Activated CD4-positive, alpha-beta memory T cell treated with anti-CD3 and anti-CD28 coated beads for 36 hours (primary cell): ENCODE measurements at places on chromosomes 2 and 18. TPM values are rescaled to one million over a fixed set of nuclear protein-coding genes. Genes with fewer than 3 reads are reported as not detected.

RFTN2 gene
- not detected for total RNA-seq

DNA sequence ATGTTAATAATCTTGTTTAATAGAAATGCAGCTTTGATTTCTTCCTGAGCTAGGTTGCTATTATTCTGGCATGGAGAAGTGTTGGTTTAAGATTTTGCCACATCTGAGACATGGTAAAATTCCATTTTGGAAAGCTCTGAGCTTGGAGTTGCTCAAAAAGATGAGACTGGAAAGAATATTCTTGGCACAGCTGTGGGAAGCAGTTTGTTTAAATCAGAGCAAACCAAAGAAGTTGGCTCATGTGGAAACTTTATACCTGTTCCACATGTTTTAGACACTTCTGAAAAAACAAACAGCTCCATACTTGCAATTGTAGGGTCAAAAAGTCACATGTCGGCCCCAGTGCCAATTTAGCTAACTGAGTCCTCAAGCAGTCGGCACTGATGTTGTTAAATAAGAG lies 116.6 kb downstream of the SLC4A3 start:
- DNase-seq: no peak

DNA sequence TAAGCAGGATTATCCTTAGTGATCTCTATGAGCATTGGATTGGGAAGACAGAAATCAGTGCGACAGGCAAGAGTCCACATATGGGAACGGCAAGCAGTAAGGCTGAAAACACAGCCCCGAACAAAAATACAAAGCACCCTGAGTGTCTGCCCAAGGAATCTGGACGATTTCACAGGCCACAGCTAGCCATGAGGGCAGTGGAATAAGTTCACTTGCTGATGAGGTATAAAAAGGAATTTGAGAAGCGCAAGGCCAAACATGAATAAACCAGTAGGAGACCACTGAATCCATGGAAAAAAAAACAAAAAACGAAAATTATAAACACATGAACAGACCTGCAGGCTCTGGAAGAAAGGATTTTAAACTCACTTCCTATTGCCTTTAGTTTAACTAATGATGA lies 24.3 kb downstream of the WDSUB1 start:
- no peak for DNase-seq

MATN3 gene
- not detected for total RNA-seq

DNA sequence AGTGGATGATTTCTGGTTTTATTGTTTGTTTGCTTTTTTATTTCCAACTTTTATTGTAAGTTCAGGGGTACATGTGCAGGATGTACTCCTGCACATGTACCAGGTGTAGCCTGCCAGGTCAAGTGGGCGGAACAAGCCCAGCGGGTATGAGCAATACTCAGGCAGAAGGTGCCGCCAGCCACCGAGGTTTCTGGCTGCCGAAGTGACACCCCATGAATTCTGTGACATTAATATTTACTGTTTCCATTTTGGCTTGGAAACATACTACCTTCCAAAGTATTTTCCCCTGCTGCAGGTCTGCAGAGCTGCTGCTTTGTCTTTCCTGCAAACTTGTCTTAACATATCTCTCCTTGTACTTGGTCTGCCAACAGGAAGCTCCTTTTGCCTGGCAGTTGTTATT lies 78.5 kb downstream of the PTPN4 start:
- DNase-seq: peak; percentile 11

DNA sequence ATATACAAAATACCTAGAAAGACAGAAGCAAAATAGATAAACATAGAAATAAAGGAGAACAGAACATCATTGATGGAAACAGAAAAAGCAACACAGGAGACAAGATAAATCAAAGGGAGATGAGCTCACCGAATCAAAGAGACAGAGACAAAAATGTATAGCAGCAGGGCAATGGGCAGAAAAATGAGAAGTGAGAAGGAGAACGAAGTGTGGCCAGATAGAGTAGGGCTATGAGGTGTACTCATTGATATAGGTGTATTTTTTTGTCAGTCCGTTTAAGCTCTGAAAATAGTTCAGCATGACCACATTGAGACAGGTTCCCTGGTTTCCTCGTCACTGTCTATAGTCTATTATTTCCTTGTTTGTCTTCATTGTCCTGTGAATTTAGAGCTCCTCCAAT lies 55.1 kb downstream of the SP100 start:
- DNase-seq: no peak

DNA sequence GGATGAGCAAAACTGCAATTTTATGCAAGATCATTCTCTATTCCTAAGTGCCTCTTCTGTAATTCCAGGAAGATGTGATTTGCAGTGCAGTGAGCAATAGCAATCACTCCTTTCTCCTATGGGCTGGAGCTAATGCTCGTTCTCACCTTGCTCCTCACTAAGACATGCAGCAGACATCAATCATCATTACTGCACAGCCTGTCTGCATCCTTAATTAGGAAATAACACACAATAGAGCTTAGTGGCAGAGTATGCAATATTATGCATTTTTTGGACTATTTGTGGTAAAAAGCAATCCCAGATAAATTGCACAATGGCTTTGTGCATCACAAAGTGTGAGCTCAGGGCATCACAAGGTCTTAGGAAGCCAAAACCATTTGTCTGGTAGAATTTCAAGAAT lies 32.6 kb upstream of the RAPH1 start:
- no peak for DNase-seq

DNA sequence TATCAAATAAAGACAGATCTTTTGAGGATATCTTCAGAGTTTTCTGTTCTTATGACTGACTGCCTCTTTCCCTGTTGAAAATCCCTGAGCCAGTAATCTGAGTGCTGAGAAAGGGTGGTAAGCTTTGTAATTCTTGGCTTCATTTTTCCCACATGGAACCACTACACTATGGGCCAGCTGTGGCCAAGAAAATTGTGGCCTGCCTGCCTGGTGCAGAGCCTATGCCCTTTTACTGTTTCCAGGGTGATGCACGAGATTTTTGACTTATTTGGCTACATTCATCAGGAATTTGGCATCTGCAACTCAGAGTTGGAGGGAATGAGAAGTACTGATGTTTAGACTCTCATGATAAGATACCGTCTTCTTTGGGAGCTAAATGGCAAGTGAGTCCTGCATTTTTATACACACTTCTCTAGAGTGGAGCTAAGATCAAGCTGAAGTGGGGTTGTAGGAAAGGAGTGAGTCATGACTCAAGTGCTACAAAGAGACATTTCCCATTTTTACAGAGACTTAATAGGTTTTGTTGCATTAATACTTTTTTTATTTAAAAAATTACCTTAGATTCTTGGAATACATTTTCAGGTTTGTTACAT lies 328.2 kb upstream of the CDH7 start:
- no peak for DNase-seq

- DNase-seq: no peak
Measured at GRCh38 chr2:36708041-36708741, 11.7 kb downstream of the VIT start.

- DNase-seq: no peak
Measured at GRCh38 chr2:213281156-213281555, 3.1 kb upstream of the SPAG16 start.

DNA sequence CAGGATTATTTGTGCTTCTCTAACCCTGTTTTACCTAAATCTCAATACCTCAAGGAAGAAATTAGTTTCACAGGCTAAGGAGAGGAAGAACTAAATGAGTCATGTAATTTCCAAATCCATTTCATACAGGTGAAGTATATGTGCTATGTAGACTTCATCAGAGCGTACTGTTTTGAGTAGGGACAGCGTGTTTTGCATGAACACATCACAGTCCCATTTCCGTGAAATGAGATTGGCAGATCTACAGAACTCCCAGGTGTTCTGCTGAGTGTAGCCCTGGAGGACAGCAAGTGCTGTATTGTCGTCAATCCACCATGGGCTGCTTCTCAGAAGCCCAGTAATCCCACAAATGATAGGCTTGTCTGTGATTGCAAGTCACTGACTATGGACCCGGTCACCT lies 97.7 kb downstream of the XRCC5 start:
- peak; percentile 55 for DNase-seq

DNA sequence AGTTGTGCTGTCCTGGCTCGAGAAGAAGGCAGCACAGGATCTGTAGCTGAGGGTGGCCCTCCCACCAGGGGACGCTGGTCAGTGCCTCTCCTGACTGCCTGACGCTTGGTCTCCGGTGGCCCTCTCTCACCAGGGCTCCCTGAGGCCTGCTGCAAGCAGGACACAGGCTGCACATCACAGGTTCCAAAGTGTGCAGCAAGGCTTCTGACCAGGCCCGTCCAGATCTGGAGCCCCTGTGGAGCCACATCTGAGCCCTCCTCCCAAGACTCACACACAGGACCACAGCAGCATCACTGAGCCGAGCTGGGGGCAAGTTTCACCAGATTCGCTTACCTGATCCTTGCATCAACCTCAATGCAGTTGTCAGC lies 12.1 kb downstream of the AMER3 start:
- DNase-seq: no peak

DNA sequence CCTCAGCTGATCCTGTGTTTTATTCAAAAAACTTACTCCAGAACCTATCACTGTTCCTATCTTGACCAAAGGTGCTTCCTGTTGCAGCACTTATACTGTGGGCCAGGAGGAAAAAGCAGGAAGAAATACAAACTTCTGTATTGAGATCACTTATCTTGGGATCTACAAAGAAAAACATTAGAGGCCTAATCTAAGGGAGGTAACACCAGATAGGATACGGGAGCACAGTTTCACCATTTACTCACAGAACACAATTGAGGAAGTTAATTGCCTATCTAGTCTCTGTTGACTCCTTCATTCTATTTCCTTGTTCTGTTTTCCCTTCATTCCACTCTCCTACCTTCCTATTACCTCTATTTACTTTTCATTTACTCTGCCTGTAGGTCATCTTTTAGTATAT lies 287.2 kb upstream of the LINC00305 start:
- no peak for DNase-seq

DNA sequence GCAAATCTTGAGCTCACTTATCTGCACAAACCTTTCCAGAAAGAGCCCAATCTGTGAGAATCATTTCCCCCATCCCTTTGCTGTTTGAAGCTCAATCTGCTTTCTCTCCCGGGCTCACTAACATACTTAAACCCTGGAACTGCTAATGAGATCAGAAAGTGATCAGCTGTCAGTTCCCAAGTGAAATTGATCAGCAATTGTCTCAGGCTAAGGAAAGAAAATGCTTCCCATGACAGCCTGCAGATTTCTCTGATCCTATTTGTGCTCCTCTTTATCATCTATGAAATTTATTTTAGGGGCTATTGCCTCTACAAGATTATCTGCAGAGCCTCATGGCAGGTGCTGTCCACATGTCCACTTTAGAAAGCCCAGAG lies 239.0 kb upstream of the CXCR4 start:
- DNase-seq: no peak

DNA sequence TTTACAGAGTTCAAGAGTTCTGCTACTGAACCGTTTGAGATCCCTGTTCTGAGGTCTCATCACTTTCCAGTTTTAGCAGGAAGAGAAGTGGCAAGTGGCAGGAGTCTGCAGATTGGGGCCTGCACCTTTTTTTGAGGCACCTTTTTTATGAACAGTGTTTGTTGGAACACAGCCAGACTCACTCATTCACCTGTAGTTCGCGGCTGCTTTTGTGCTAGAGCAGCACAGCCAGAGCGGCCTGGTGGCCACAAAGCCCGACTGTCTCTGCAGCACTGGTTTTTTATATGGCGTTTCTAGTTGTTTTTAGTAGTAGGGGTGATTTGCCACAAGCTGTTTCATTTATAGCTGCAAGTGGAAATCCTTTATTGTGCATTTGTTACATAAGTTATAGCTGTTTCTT lies 8.6 kb downstream of the ACP1 start:
- DNase-seq: no peak

- no peak for DNase-seq
Measured at GRCh38 chr18:43073771-43074170, 41.7 kb downstream of the RIT2 start.

DNA sequence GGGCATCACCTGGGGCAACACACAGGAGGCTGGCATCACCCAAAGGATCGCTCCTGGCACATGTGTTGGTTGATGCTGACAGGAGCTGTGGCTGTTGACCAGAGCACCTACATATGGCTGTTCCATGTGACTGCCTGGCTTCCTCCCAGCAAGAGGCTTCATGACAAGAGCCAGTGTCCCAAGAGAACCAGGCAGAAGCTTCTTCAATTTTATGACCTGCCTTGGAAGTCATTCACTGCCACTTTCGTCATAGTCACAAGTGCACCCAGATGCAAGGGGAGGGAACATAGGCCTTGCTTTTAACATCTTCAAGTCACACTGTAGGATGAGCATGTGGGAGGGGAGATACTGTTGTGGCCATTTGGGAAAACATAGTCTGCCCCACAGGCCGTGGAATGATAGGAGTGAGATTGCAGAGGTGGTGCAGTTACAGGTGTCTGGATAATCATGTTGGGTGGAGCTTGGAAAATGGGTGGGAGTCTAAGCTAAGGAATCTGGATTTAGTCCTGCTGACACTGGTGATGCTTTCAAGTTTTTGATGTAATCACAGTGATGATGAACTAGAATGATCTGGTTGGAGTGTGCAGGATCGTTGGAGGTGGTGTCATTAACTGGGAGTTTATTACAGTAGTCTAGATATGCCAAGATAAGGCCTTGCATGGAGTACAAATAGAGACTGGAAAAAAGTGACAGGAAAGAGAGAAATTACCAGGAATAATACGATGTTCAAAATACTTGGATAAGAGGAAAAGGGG lies 107.0 kb downstream of the RAPGEF4 start:
- DNase-seq: no peak

- no peak for DNase-seq
Measured at GRCh38 chr2:118918017-118918416, 24.0 kb upstream of the MARCO start.

GRCh38 chr2:240956171-240956934 lies 42.1 kb upstream of the SNED1 start:
- peak; percentile 3 for DNase-seq

LINC00305 gene
- total RNA-seq: not detected

- no peak for DNase-seq
Measured at GRCh38 chr2:49832555-49832954, 678.2 kb upstream of the FSHR start.

PTPRM gene
- total RNA-seq: 7.0 TPM

GRCh38 chr18:75067996-75068645 lies 140.8 kb downstream of the PTGR3 start:
- DNase-seq: no peak

MRPL53 gene
- total RNA-seq: 117 TPM
